EL (cell line): ENCODE measurements at places on chromosomes 6 and 20.
A peak's percentile ranks its signal among the peaks of the same experiment; 100 is the strongest.

DNA sequence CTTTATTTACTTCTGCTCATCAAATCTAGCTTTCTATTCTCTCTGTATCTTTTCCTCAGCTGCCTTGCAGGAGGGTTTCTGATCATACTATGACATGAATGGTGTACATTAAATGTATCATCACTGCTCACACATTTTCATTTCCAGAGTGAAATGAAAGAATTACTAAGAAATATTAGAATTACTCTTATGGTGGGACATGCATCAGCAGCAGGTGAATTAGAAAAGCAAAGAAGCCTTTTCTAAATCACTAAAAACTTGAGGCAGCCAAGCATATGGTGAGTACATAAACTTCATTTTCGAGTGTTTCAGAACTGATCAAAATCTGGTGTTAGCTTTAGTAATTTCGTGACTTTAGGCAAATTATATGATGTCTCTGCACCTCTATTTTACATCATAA is 23.6 kb downstream of the IL17A start:
- no peak for DNase-seq

DNA sequence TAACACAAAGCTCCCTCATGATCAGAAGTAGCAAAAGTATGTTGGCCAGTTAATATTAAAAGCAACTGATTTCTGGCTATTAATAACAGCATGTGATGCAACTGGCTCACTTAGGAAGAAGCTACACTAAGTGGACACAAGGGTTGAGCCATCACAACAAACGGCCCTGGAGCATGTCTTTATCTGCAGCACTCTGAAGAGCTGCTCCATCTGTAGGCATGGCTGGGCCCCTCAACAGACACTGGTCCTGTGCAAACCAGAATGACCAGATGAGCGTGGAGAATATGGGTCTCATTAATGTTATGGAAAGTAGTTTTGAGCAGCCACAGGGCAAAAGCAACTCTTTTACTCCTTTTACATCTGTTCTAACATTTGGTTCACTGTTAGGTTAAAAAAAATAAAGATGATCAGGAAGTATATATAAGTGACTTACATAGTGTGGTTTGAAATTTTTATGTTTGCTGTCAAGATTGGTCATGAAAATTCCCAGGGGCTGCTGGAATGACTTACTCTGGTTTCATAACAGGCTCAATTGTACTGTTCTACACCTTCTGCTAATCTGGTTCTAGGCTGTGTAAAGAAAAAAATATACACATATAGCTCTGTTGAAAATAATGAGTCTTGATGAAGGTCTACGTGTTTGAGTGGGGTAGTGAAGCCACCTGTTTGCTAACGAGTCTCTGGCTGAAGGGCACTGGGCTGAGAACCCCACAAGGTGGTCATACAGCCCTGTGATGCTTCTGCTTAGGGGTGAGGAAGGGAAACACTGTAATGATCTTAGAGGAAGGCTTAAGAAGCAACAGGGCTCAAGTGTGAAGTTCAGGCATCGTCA is 58.1 kb downstream of the INSM1 start:
- DNase-seq = no peak

DNA sequence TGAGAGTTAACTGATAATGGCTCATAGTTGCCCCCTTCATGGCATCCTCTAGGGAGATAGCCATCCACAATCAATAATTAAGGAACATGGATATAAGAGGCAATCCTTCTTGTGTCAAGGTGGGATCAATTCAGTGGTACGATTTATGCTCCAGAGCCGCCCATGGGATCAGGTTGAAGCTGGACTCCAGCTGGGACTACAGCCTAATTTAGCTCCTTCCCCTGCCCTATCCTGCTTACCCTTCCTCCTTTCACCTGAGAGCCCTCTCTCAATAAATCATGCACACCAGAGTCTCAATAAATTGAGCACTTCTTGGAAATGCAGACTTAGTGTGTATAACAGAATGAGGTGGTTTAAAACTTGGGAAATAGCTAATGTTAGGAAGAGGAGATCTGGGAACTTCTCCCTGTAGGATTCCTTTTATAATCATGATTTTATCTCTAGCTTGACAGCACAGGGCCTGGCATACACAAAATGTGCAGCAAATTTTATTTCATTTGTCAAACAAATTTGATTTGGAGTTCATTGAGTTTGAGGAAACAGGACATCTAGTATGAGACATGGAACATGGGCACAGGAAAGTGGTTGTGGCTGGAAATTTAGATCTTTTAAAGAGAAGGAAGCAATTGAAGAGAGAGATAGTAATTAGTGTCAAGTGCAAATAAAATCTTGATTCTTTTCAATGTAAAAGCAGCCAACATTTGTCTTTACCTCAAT is 28.6 kb upstream of the OGFRL1 start:
- no peak for DNase-seq

- DNase-seq = peak; percentile 39
Measured at GRCh38 chr6:9412951-9413559, 977.7 kb upstream of the SLC35B3 start.

GRCh38 chr20:50110141-50111047 is 2.6 kb downstream of the UBE2V1 start:
- DNase-seq = peak; percentile 76

- peak; percentile 34 for DNase-seq
Measured at GRCh38 chr6:170316071-170316470, 9.5 kb downstream of the FAM120B start.

- DNase-seq = no peak
Measured at GRCh38 chr20:33465481-33466302, 22.1 kb upstream of the SNTA1 start.

- DNase-seq = no peak
Measured at GRCh38 chr20:41577129-41578009, 40.8 kb downstream of the CHD6 start.

DNA sequence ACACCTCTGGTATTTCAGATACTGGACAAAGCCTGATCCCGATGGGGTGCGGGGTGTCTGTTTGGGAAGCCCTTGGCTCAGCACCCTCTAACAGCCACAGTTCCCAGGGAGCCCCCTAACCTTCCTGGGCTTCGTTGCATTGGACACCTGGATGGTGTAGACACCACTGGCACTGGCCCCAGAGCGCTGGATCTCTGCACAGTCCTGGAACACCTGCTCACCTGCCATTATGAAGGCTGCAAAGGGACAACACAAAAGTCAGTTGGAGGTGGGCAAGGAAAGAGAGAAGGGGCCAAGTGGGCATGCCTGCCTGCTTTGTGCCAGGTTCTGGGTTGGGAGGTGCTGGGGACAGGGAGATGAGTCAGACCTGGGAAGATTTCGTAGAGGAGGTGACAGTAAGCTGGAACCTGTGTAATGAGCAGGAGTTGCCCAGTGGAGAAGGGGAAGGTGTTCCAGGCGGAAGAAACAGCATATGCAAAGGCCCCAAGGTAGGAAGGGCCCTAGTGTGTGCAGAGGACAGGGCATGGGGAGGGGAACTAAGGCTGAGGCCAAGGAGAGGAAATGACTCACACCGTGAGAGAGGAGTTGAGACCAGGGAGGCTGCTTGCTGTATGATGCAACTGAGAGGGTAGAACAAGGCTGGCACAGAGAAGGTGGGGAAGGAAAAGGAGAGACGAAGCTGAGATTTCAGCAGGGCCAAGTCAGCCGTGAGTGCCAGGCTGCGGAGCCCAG is 34.9 kb downstream of the ANGPT4 start:
- peak; percentile 80 for DNase-seq

GRCh38 chr6:107943626-107944439 is 14.2 kb downstream of the SEC63 start:
- DNase-seq = no peak

GRCh38 chr6:84197708-84198107 is 29.7 kb downstream of the CEP162 start:
- DNase-seq = no peak

- DNase-seq = no peak
Measured at GRCh38 chr6:159261995-159262394, 92.8 kb downstream of the FNDC1 start.

DNA sequence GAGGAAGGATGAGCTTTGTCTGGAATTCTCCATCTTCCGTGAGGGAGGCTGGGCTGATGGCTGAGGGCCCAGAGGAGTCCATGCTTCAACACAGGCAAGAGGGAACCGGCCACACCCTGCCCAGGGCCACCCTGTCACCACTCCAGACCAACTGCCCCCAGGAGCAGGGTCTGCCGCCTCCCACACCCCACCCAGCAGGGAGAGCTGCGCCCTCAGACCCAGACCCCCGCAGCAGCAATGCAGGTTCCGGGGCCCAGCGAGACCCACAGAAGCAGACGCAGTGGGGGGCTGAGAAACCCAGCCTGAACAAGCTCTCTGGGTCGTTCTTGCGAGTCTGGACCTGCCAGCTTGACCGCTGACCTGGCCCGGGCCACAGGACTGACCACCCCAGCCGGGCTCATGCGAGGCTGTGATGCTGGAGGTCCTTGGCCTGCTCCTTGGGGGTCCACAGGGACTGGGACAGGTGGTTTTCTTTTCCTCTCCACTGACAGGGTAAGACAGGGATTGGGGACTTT is 25.0 kb downstream of the FRMD1 start:
- DNase-seq = no peak

DNA sequence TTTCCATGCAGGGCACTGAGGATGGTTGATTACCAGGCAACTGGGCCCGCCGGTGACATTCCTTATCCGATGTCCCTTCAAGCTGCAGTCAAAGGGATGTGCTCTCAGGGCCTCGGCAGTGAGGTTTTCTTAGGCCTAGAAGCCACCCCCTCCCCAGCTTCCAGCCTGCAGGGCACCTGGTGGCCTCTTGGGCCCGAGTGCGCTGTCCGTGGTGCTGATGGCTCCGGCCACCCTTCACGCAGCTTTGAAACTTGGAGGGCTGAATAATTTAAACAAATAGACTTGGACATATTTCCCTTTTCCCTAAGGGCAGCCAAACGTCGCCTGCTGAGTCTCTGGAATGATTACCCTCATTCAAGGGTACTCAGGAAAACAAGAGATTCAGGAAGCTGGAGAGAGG is 8.9 kb upstream of the MLN start:
- DNase-seq = peak; percentile 45

DNA sequence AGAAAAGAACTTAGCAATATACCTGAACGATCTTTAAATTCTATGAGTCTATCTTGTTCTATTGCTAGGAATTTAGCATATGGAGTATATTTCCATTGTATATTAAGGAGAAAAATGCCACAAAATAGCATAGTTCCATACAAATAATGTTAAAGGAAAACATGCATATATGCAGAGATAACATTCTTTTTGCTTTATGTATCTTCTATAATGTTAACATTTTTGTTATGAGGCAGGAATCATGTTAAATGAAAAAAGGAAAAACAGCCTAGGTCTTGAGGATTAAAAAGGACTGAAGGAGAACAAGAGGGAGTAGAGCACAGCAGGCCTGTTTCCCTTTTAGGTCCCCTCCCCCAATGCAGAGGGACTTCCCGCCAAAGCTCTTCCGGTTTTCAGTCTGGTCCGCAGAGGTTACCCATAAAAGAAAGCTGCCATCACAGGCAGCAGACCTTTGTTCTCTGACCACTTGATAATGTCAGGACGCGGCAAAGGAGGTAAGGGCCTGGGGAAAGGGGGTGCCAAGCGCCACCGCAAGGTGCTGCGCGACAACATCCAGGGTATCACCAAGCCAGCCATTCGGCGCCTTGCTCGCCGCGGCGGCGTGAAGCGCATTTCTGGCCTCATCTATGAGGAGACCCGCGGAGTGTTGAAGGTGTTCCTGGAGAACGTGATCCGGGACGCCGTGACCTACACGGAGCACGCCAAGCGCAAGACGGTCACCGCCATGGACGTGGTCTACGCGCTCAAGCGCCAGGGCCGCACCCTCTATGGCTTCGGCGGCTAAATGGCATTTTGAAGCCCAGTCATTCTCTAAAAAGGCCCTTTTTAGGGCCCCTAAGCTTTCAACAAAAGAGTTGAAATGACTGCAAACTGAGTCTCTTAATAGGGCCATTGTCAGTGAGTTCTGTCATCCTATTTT is 108.4 kb upstream of the PRSS16 start:
- peak; percentile 88 for DNase-seq

DNA sequence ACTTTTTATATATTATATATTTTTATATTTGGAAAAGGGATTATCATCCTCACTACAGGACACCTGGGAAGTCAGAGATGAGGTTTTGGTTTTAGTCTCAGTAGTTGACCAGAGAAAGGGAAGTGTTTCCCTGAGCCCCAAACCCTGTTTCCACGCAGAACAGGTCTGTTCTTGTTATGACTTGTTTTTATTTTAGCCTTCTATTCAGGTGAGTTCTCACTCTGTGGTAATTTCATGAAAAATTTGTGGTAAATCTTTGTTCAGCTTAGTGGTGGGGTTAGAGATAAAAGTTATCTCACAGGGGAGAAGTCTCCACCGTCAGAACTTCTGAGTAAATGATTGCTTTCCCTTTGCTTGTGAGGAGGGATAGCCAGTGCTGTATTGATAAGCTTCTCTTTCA is 224.9 kb downstream of the FARS2 start:
- DNase-seq = no peak

GRCh38 chr6:111805511-111806164 is 67.6 kb downstream of the FYN start:
- peak; percentile 74 for DNase-seq

DNA sequence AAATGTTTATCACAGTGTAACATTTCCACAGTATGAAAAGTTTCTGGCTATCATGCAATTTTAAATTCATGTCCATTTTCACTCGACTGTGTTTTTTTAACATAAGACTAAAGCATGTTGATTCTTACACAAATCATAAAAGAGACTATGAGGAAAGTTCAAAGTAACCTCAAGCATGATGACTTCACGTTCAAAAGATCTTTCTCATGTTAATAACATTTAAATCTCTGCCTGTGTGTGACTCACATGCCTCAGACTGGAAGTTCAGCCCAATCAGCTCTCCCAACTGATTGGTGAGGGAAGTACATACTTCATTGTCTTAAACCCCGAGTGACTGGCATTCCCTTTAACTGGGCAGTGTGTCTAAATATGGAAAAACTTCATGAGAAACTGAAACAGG is 37.4 kb downstream of the ATXN1 start:
- DNase-seq = peak; percentile 98

DNA sequence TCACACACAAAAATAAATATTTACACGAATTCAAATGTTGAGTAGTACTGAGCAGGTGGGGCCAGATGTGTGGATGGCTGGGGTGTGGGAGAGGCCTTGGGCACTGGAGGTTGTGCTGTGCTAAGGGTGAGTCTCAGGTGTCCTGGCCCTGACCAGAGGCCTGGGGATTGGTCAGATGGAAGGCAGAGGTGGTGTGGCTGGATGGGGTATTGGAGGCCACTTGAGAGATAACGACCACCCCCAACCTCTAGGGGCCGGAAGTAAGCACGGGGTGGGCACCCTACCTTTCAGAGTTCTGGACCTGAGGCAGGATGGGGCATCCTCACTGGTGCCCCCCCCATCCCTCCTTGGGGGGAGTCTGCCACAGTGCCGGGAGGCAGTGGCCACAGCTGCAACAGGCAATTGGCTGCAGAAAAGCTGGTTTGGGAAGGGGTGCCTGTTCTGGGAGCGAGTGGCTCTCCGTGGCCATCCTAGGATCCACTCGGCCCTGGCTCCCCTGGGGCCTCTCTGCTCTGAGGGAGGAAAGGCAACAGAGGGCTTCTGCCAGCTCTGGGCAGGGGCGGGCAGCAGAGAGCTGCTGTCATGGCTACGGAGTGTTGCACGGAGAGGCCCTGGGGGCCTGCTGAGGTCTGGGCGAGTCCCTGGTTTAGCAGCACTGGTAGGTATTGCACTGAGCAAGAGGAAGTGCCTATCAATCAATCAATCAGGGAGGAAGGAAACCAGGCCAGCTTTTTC is 87.6 kb downstream of the ASXL1 start:
- no peak for DNase-seq

GRCh38 chr20:37839432-37839827 is 63.5 kb upstream of the VSTM2L start:
- DNase-seq = no peak
